AG04450 (cell line): ENCODE measurements at places on chromosomes 12 and 14.

- no peak for DNase-seq
Measured at GRCh38 chr12:115437061-115437567, 753.1 kb upstream of the TBX3 start.

DNA sequence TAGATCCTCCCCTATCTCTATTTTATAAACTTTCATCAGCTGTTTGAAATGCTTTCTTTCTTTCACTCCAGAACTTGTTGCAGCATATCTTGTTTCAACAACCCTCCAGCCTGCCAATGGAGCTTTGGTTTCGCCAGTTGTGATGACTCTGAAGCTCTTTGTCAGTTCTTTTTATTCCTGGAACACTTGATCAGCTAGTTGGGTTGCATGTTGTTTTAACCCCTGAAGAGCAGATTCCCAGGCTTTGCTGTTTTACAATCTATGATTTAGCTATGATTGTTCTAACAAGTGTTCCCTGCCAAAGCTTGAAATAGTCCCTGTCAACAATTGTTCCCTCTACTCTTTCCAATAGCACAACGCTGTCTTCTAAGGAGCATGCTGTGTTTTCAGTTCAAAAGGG is 50.6 kb upstream of the FUT8 start:
- peak; percentile 73 for DNase-seq

GRCh38 chr12:54749191-54749818 is 101.1 kb upstream of the DCD start:
- peak; percentile 15 for DNase-seq

- DNase-seq = no peak
Measured at GRCh38 chr12:77070382-77070781, 5.0 kb upstream of the E2F7 start.

DNA sequence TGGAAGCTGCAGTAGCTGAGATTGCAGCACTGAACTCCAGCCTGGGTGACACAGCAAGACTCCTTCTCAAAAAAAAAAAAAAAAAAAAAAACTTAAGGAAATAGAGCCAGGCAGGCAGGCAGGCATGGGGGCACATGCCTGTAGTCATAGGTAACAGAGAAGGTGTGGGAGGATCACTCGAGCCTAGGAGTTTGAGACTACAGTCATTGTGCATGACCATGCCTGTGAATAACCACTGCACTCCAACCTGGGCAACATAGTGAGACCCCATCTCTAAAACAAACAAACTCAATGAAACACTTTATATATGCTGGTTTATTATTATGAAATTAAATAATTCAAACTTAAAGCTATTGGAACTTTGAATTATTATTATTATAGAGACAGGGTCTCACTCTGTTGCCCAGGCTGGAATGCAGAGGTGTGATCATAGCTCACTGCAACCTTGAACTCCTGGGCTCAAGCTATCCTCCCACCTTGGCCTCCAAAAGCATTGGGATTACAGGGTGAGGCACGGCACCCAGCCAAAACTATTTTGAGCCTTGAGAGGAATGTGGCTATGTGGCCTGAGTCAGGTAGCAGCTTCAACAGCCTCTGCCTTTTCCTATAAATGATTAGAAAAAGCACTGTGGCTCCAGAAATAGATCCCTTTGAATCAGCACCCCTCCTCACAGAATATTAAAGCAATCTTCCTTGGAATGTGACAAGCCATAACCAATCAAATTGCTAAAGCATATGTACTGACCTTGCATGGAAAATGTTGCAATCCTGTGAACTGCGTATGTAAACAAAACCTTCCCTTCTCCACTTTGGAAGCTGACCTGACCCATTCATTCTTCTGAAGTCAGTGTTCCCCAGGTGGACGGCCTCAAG is 34.7 kb upstream of the YY1 start:
- peak; percentile 37 for DNase-seq

DNA sequence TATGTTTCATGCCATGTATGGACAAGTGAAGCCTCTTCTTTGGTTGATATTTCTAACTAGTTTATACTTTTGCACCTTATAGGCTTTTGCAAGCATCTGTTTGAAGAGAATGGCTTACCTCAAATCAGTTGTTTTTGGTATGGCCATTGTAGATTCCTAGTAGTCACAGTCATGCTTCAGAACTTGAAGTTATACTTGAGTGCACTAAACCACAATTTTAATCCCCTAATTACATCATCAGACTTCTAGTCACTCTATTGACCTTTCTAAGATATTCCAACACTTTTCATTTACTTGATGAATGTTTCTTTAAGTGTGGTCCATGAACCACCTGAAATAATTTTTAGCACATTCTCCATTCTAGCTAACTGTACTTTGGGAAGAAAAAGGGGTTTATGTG is 18.6 kb upstream of the KLRB1 start:
- DNase-seq = no peak

DNA sequence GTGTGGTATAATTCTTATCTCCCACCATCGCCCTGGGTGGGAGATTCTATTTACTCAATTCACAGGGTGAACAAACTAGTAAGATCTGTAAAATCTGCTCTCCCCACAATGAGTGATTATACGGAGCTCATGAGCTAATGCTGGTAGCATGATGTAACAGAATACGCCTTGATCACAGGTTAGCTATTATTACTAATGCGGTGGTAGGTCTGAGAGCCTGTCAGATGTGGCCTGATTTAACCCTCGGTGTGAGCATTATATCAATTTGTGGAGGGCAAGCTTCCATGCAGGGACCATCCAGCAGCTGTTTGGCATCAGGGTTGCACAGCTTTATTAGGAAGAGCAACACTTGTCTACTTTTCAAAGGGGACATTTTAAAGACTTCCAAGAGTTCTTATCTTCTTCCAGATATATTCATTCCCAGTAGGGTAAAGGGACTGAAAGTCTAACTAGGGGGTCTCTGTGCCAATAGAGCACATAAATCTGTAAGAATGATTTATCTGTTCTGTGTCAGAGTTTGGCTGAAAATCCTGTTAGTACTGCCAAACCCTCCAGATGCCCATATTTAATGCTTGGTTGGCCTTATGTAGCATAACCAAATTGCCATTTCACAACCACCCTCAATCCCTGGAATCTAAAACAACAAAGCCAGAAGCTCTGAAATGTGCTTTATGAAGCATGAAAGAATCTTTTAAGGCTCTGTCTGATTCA is 18.7 kb downstream of the TSHR start:
- no peak for DNase-seq

GRCh38 chr14:61537563-61538463 is 157.5 kb upstream of the HIF1A start:
- DNase-seq = no peak

DNA sequence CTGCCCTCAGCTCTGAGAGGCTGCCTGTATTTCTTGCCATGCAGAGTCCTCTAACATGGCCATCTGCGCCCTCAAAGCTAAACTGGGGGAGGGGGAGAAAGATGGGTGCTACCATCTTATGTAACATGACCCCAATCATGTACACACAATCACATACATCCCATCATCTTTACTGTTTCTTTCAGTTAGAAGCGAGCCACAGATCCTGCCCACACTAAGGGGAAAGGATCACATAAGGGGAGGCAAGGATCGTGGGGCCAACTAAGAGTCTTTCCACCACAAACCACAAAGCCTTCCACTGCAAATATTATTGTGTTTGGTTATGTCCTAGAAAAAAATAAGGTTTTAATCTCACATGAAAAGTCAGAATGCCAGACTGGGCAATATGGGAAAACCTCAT is 11.8 kb upstream of the AMN1 start:
- no peak for DNase-seq

- no peak for DNase-seq
Measured at GRCh38 chr12:132355742-132356681, 26.6 kb upstream of the GALNT9 start.

GRCh38 chr12:53644133-53644532 is 18.0 kb upstream of the ATF7 start:
- DNase-seq = no peak

- DNase-seq = no peak
Measured at GRCh38 chr12:85425349-85425612, 145.3 kb downstream of the ALX1 start.

GRCh38 chr12:23084236-23084995 is 459.4 kb downstream of the ETNK1 start:
- peak; percentile 88 for DNase-seq

DNA sequence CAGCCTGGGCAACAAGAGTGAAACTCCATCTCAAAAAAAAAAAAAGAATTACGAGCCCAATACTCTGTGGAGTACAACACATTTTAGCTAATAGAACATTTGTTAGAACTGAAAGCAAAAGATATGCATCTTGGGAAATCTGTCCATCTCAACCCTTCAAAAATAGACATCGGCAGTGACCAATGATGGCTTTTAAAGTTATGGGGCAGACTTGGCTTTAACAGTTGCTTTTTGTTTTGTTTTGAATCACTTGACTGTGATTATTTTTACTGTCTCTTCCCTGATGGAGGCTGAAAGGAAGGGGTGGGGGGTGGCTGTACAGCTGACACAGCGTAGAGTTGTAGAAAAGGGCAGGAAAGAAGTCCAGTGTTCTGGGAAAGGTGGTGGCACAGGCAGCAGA is 2.2 kb downstream of the FKBP11 start:
- no peak for DNase-seq

DNA sequence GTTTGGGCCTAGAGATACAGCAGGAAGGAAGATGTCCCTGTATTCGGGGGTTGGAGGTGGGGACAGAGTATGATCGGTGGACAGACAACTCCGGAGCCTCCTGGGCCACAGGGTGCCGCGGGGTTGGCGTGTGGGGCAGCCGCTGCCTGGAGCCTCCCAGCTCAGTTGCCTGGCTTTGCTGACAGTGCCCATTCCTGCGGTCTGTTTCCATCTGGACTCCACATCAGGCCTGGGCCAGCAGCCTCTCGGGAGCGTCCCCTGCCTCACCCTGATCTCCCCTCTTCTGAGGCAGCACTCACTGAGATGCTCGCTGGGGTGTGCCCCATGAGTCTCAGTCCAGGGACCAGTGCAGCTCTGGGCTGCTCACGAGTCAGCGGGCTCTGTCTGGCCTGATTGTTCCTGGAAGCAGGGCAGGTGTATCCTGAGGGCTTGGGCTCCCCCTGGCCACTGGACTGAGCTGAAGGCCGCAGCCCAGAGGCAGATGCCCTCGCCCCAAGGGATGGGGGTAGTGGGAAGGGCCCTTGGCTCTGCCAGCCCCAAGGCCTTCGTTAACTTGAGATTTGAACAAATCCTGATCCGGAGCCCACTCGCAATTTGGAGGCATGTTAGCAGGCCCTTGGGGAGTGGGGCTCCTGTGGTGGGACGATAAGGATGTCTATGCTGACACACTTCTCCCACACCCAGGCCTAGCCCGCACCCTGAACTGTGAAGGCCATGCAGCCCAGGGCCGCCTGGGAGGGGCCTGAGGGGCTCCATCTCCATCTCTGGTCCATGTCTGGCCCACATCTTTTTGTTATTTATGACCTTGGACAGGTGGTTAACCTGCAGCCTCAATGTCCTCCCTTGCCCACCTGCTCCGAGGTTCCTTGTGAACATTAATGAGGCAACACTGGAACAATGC is 7.5 kb downstream of the HIP1R start:
- no peak for DNase-seq

- DNase-seq = peak; percentile 15
Measured at GRCh38 chr14:51293149-51293911, 53.3 kb downstream of the TMX1 start.

- no peak for DNase-seq
Measured at GRCh38 chr14:89681086-89682018, 264.3 kb upstream of the FOXN3 start.

- no peak for DNase-seq
Measured at GRCh38 chr12:8665759-8666158, 3.1 kb upstream of the MFAP5 start.

DNA sequence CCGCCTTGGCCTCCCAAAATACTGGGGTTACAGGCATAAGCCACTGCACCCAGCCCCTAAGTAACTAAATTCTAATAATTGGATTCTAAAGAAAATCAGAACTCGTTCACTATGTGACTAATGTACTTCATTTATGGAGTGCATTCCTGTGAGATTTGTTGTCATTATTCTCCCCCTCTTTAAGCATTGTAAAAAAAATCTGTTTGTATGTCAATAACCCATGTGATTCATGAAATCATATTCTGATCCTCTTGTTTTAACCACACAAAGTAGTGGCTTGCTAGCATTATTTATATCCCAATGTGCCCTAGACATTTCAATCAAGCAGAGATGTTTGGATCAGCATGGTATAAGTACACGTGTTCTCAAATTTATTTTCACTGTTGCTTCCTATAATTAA is 78.2 kb upstream of the OSBPL8 start:
- no peak for DNase-seq

DNA sequence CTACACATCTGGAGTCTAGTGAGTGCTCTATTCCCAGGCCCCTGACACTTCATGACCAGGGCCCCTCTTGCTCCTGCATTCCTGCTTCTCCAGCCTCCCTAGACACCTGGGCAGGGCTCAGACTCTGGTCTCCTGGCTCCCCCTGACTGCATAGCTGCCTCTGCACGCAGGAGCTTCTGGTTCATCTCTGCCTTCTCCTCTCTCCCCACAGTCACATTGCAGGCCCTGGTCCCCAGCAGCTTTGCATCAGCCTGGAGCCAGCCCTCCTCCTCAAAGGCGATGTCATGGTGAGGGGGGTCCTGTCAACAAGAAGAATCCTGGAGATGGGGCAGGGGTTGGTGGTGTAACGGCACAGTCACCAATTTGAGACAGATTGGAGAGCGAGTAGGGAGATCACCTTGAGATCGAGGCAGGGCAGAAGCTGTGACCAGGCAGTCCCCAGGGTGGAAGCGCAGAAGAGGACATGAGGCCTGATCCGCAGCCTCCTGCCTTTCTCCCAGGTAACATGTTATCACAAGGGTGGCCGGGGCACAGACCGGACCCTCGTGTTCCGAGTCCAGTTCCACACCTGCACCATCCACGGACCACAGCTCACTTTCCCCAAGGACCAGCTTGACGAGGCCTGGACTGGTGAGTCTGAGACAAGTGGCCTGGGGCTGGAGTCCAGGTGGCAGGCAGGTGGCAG is 8.1 kb downstream of the TNS2 start:
- no peak for DNase-seq

GRCh38 chr12:56062996-56063395 is 17.0 kb upstream of the ERBB3 start:
- DNase-seq = no peak

DNA sequence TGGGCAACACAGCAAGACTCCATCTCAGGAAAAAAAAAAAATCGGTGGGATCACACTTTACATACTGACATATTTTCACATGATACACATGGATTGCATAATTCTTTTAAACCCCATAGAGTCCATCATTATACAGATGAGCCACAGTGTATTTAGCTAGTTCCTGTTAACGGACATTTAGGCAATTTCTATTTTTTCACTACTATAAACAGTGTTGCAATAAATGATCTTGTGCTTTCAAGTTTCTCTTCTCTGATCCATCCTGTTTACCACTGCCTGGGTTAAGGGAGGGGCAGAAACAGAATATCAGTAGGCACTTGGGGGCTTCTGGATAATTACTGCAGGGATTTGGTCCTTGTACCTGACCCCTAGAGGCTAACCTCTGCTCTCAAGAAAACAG is 43.4 kb upstream of the SPTLC2 start:
- no peak for DNase-seq

- DNase-seq = no peak
Measured at GRCh38 chr12:64203775-64204174, 18.3 kb downstream of the KICS2 start.
